Endothelial cell of coronary artery (primary cell): ENCODE measurements at places on chromosomes 13 and 19. TPM values are rescaled to one million over a fixed set of nuclear protein-coding genes. Genes with fewer than 3 reads are reported as not detected.

The KLK14 gene
- 0.19 TPM in 1 of 2 replicates, not detected in the other for total RNA-seq

The ATCAY gene
- not detected in 2 replicates for total RNA-seq

The JAK3 gene
- total RNA-seq: 0.72 and 2.8 TPM in 2 replicates

The LIPE gene
- 3.5 and 5.3 TPM in 2 replicates for total RNA-seq

The SOX1 gene
- not detected in 2 replicates for total RNA-seq

The GRIN3B gene
- total RNA-seq: 0.19 and 0.27 TPM in 2 replicates

The IRS2 gene
- 0.27 and 1.9 TPM in 2 replicates for total RNA-seq

The PROZ gene
- not detected in 2 replicates for total RNA-seq

The SIGLEC12 gene
- not detected in 2 replicates for total RNA-seq

The CLIP3 gene
- total RNA-seq: 4.7 and 5.9 TPM in 2 replicates

The KIR2DL4 gene
- total RNA-seq: not detected in 2 replicates

The CRB3 gene
- total RNA-seq: not detected in 2 replicates

The LGALS16 gene
- not detected in 2 replicates for total RNA-seq

The RETN gene
- total RNA-seq: not detected in 2 replicates

The ARRDC5 gene
- total RNA-seq: not detected in 2 replicates
